ENCODE measurements at places on chromosomes 12 and 14.
A peak's percentile ranks its signal among the peaks of the same experiment; 100 is the strongest.

DNA sequence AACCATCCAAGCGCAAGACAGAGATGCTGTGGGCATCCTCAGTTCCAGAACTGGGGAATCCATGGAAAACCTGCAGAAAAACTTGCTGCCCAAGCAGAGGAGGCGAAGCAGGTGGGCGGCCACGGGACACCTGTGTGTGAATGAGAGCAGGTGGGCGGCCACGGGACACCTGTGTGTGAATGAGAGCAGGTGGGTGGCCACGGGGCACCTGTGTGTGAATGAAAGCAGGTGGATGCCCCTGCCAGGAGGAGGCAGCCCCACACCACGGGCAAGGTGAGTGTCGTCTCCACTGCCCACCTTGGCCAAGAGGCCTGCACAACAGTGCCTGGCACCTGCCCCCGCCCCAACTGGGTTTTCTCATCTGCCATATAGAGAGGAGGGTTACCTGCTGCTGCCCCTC lies 59.2 kb downstream of the GSC start:
- no peak for DNase-seq

- peak; percentile 86 for DNase-seq
Measured at GRCh38 chr14:73785834-73786635, 65.6 kb upstream of the PTGR2 start.

DNA sequence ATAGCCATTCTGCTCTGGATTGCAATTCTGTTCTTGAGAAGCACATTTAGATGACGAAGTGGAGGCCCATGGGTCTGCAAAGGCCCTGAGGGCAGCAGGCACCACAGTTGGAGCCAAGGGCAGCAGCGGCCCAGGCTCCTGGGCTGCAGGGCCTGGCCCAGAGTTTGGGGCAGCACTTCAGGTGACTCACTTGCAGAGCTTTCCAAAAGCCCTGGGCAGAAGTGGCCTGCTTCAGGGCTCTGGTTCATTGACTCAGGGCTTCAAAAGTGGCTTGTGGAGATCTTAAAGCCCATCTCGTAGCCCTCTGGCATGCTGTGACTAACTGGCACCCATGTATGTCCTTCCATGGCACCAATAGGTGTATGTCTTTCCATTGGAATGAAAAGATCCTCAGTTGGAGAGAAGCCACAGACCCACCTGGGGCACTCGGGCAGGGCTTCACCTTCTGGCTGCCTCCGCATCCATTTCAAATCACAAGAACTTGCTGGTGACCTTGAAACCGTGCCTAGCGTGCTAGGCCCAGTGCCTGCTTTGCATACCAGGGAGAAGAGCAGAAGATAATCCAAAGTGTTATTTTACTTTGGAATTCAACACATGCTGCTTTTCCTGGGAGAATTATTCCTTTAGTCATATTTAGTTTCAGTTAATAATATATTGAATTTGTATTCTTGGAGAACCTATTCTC lies 106.7 kb downstream of the PRMT8 start:
- DNase-seq: no peak

GRCh38 chr14:54693761-54694160 lies 126.8 kb downstream of the SAMD4A start:
- DNase-seq: no peak

GRCh38 chr12:119202544-119202943 lies 23.8 kb downstream of the HSPB8 start:
- no peak for DNase-seq

All from hepatocyte (in vitro differentiated cells).